CD4-positive, alpha-beta T cell treated with Interleukin-15 for 1 hour (primary cell): ENCODE measurements at places on chromosomes 1 and 21.

DNA sequence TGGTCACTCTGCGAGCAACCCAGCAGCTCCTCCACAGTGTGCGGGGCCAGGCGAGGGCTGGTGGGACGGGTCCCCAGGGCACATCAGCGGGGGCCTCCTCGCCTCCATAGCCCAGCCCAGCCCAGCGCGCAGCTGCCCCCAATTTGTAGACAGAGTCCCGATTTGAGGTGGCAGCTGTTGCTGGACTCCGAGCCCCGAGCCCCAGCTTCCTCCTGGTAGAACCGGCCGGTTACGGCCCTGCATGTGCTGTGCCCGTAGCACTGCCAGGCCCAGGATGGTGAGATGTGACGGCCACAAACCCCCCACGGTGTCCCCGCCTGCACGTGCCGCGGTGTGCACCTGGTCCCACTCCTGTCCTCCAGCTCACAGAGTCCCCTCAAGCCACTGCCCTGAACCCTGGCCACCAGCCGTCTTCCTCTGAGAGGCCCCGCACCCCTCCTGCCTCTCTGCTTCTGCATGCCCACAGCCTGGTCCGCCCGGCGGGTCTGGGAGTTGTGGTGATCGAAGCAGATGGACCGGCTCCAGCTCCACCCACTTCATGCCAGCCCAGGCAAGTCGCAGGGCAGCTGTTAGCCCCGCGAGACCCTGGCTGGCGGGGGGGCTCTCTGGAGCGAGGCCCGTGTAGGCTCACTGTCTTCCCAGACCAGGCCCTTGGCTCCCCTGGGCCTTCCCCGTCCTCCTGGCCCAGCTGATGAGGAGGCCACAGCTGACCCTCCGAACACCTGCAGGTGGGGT is 55.5 kb downstream of the MORN1 start:
- DNase-seq = no peak

DNA sequence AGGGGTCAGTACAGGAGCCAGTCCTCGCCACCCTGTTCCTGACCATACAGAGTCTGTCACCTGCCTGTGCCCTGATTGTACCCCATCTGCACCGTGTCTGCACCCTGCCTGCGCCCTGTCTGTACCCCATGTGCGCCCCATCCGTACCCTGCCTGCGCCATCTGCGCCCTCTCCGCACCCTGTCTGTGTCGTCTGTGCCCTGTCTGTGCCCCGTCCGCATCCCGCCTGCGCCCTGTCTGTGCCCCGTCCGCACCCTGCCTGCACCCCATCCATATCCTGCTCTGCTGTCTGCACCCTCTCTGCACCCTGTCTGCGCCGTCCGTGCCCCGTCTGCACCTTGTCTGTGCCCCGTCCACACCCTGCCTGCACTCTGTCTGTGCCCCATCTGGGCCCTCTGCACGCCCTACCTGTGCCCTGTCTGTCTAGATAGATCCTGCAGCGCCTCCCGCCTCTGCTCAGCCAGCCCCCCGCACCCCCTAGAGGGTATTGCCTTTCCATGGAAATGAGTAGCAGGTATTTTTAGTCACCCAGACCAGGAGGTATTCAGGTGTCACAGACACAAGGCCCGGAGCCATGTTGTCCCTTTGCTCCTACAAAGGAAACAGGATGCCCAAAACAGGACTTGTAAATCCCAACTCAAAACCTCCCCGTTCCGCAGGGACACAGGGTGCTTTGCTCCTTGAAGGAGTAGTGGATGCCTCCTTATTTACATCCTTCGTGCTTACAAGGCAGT is 7.7 kb upstream of the NPHP4 start:
- DNase-seq = peak; percentile 7

GRCh38 chr1:225567789-225568188 is 85.1 kb downstream of the ENAH start:
- DNase-seq = no peak

DNA sequence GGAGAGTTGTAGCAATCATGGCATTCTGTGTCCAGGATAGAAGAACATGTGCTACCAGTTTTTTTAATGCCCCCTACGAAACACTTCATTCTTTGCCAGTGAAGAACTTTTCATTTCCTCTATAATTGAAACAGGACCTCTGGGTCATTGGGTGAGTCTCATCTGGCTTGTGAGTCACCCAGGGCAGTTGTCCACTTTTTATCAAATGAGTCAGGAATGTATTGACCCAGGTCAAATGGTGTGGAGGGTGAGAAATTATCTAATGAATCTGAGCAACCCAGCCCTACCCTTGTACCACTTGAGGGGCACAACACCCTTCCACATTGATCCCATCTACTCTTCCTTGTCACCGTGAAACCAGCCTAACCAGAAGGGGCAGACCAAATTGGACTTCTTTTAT is 417.3 kb upstream of the PROX1 start:
- DNase-seq = no peak

GRCh38 chr1:36842448-36842847 is 191.9 kb downstream of the GRIK3 start:
- DNase-seq = no peak

GRCh38 chr1:76377247-76377646 is 302.7 kb downstream of the ST6GALNAC3 start:
- DNase-seq = no peak

- DNase-seq = no peak
These were observed 158.2 kb downstream of the TGFBR3 start for GRCh38 chr1:91727763-91728162.

- no peak for DNase-seq
These were observed 8.6 kb downstream of the MORN1 start for GRCh38 chr1:2382621-2383361.

- no peak for DNase-seq
These were observed 70.1 kb downstream of the PCBP3 start for GRCh38 chr21:45713613-45714012.

DNA sequence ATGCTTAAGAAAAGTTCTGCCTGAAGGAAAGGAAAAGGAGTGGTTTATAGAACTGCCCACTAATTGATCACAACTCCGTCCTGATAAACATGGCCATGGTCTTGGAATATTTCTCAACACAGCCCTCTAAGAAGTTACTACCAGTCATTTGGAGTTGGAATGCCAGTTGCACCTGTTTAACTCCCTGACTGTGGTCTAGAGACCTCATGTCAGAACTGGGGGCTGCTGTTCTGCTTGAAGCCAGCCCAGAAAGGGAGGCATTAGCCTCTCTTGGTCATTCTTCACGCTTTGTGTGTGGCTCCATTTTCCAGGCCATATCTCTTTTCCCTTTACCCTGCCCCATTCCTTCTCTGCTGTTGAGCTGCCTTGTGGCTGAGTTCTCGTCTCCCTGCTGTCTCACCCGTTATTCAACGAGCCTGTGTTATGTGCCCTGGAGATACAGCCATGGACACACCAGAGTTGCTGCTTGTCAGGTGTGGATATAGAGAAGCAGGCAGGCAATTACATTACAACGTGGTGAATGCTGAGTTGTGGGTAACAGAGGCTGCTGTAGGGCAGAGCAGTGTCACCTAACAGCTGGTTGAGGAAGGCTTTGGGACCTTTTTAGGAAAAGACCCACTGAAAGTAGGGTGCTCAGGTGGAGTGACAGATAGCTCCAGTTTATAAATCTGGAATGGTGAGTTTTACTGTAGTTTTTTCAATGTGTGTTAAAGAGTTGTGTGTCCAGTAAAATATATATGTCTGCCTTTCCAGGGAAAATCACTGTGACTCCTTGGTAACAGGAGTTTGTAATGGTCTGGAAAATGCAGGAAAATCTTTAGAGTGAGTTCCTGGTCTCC is 137.0 kb upstream of the IPO9 start:
- DNase-seq = no peak

DNA sequence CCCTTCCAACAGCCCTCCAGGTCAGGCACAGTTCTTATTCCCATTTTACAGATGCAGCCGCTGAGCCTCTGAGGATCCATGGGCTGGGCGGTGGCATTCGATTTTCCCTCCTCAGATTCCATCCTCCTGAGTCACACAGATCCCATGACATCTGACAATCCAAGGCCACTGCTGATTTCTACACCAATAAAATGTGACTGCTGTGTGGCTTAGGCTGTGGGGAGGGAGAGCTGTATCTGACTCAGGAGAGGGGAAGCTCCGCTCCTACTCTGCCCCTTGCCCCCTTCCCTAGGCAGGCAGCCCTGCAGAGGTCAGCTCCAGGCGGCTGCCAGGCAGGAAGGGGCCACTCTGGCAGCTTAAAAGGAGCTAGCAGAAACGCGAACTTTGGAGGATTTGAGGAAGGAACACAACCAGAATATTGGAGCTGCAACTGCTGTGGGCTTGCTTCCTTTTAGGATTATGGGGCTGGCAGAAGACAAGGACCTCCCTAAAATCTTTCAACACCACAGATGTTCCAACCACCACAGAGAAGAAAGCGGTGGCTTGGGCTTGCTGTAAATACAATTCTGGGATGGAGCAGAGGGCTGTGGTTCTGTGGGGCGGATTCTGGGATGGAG is 50.0 kb downstream of the MRPL37 start:
- no peak for DNase-seq

DNA sequence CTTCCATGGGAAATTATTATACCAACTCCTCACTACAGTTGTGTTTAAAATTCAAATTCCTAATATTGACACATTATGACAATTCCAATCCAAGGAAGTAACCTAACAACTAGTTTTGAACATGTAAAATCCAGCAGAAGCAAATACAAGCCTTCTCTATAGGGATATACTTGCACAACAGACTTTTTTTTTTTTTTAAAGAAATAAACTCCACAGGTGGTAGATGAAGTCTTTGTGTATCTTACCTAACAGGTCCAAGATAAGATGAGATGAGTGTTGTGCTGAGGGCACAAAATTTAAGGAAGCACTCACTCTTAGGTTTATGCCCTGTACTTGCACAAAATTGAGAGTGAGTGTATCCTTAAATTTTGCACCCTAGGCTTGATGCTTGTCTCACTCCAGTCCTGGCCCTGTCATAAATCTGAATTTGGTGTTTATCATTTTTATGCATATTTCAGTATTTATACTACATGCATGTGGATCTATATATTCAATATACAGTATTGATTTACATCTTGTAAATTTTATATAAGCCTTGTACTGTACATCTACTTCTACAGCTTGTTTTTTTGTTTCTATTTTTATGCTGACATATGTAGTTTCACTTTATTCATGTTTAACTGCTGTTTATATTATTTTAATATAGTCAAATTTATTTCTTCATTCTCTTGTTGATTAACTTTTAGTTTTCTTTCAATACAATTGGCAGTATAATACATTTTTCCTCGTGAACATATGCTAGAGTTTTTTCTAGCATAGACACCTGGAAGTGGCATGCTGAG is 60.6 kb upstream of the RGL1 start:
- DNase-seq = no peak

DNA sequence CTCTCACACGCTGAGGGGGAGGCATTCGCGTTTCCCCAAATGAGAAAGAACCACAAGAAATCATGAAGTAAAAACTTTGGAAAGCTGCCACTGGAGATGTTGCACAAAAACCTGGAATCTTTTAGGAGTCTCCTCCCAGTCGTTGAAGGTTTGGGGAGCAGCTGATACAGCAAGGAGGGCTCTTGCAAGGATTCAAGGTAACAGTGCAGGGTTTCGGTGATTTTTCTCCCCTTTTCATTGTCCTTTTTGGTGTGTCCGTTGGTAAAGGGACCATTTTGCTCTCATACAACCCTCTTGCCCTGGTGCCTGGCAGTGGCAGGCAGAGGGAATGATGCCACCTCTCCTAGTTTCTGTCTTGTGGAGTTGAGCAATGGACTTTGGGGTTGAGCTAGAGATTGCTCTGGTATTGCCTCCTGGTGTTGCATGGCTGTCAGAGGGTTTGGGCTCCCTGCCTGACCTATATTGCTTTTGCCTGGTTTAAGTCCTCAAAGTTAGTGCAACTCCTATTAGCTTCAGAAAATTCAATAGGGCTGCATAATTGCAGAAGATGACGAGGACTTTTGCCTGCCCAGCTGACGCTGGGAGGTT is 872 bp downstream of the BRINP2 start:
- DNase-seq = no peak

- no peak for DNase-seq
These were observed 89.7 kb downstream of the PSMG1 start for GRCh38 chr21:39093526-39093925.

GRCh38 chr21:25689226-25689625 is 45.5 kb downstream of the ATP5PF start:
- no peak for DNase-seq

DNA sequence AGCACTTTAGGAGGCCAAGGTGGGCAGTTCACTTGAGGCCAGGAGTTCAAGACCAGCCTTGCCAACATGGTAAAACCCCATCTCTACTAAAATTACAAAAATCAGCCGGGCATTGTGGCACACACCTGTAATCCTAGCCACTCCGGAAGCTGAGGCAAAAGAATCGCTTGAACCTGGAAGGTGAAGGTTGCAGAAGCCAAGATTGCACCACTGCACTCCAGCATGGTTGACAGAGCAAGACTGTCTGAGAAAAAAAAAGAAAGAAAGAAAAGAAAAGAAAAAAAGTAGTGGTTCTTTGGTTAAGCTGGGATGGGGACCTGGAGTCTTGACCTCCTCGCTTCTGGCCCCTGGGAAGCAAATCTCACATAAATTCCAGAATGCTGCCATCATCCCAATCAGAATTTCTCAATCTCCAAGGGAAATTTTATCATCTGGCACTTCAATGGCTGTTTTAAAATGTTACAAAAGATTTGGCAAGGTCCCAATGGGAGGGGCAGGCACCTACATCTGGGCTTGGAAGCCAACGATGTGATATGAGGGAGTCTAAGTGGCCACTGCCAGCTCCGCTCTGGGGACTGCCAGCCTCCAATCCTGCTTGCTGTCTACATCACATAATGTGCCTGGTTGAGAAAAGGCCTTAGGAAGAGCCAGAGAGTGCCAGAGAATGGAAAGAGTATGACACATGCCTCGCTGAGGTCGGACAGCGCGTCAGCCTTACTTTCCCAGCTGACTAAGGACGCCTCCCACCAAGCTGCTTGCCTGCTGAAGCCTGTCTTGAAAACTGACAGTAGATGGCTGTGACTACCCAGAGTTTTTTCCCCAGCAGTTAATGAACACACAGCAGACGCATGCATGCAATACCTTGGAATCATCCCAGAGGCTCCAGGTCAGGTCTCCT is 42.1 kb upstream of the SRP9 start:
- DNase-seq = no peak

DNA sequence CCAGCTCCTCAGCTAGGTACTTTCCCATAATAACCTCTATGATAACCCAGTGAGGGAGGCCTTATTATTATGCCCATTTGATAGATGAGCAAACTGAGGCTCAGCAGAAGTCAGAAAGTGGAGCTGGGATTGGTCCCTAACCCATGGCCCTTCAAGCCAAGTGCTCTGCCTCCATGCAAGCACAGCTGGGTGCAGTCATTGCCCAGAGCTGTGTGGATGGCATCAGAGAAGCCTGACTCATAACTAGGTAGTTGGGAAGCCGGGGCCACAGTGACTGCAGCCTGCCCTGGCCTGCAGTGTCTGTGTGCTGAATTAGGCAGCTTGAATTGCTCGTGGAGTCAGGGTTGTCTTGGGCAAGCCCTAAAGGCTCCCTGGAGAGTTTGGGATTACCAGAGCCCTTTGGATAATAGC is 89.9 kb upstream of the SLC2A1 start:
- DNase-seq = no peak

DNA sequence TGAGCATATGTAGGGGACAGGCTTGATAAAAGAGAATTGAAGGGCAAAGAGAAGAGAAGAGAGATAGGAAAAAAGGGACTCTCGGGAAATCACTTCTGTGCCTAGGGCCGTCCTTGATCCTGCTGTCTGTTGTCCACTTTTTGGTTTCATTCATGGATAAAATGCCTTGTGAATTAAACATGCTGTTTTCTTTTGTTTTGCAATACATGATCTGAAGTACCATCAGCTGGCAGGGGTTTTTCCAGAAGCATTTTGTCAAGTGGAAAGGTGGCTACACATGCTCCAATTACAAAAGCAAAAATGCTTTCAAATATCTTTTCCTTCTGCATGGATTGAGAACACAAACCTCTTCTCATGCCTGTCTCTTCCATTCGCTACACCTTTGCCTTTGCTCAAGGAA is 361.7 kb downstream of the PDE4B start:
- no peak for DNase-seq
